Activated T-cell treated with anti-CD3 and anti-CD28 coated beads, Interleukin-2, amount 50 U/mL, for 24 hours (primary cell): ENCODE measurements at places on chromosomes 2 and 18.

DNA sequence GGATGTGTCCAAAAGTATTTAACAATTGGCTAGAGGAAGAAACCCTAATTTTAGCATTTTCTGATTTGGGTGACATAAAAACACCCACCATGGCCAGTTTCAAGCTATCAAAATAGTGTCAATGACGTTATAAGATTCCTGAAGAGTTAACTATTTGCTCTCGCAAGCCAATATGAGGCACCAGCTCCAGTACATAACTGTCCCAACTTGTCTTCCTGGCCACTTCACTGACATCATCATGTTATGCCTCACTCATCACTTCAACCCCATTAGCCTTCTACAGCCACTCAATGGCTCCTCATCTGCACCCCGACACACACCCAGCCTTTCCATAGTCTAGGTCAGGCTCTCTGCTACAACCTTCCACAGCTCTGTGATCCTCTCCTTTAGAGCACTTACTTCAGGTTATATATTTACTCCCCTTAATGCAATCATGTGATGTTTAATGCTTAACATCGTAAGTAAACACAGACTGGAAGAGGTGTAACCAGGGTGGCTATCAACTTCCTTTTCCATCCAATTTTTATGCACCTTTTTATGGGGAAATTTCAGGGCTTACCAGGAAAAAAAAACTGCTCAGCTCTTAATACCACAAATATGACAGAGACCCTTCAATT is 158.7 kb downstream of the VWC2L start:
- DNase-seq, result no peak

DNA sequence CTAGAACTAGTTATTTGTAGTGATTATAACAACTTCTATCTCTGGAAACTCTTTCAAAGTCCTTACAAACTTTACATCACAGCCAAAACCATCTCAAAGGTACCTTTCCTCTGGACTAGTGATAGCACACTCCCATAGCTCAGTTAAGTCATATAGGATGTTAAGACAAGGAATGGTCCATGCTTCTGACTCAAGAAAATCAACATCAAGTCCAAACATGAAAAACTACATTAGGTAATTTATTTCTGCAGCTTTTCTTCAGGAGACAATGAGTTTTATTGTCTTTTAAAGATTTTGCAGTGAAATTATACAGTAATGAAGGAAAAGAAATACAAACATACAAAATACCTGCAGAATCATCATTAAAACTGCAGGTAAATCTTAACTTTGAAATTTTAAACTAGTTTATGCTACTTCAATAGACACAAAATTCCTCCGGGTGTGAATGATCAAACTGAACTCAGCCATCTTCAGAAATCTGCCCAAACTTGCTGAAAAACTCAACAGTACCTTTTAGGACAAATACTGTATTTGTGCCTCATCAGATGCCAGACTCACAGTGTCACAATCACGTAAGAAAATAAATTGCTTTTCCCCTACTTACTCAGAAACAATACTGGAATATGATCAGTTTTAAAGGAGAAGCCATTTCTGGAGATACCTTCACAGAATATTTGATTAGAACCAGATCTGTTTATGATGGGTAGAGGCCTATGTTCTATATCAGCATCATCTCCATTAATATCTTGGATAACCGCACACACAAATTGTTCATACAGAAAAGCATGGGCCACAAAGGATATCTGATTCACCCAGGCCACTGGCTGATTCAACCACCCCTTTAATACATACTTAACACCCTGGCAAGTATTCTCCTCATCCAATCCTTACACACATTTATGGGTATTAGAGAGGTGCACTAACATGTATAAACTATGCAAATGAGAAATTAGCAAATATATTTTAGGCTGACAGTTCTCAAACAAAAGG is 2.6 kb downstream of the TMEM131 start:
- DNase-seq, result no peak

DNA sequence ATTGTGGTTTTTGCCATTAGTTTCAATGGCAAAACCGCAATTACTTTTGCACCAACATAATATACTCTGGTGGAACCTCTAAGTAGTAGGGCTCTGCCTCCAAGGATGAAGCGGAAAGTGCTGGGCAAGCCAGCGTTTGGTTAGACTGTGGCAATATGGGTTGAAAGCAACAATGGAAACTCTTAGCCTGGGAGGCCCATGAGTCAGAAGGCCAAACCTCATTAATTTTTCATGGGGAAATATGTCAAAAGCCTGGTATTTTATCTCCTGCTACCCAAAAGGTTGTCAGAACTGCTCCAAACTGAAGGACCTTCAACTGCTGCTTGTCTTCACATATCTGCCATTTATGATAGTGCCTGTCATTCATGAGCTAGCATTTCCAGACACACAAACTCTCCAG is 179.1 kb upstream of the CYP26B1 start:
- DNase-seq, result no peak

GRCh38 chr2:167140767-167141166 is 252.5 kb downstream of the XIRP2 start:
- no peak for DNase-seq

DNA sequence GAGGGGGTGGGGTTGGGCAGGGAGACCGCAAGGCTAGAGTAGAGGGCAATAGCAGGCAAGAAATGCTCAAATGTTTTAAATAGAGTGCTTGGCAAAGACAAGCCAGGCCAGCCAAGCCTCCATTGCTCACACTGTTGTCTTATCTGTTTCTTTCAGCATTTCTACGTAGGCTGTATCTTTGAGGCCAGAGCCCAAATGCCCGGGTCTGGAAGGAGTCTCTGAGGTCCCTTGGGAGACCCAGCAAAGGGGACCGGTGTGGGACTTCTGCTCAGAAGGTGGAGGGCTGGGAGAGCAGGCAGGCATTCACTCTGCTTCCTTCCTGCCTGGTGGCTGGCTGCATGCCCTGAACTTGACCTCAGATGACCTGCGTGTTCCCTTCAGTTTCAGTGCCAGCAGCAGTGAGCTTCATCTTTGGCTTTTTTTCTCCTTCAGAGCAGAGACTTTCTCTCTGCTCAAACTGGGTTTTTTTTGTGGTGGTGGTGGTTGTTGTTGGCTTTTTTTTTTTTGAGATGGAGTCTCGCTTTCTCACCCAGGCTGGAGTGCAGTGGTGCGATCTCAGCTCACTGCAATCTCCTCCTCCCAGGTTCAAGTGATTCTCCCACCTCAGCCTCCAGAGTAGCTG is 13.7 kb upstream of the TET3 start:
- DNase-seq, result peak; percentile 53

DNA sequence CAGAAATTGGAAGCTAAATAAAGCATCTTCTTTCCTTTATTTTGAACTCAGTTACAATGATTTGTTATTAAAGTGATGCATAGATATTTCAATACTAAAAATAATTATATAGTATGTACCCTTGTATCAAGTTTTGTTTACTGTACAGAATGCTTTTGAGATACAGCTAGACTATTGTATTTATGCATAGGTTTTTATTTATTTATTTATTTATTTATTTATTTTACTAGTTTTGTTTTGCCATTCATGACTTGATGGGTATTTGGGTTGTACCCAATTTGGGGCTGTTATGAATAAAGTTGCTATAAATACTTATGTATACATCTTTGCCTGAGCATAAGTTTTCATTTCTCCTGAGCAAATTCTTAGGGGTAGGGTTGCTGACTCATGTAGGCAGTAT is 118.7 kb upstream of the NXPH2 start:
- no peak for DNase-seq

DNA sequence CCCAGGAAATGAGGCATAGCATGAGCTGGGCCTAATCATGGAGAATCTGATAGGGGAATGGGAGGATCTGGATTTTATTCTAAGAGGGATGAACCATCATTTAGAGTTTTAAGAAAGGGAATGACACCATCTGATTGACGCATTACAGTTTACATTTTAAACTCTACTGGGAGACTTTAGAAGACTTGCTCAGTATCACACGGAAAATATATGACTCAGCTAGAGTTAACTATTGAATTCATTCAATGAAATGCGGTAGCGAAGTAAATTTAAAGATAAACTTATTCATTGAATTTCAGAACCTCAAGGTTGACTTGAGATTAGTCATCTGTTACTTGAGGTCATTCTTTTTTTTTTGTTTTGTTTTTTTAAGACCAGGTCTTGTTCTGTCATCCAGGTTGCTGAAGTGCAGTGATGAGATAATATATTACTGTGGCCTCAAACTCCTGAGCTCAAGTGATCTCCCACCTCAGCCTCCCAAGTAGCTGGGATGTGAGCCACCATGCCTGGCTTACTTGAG is 25.0 kb downstream of the MC4R start:
- DNase-seq, result no peak

- DNase-seq, result peak; percentile 23
Observed at GRCh38 chr2:28429636-28430376, 37.1 kb downstream of the FOSL2 start.

DNA sequence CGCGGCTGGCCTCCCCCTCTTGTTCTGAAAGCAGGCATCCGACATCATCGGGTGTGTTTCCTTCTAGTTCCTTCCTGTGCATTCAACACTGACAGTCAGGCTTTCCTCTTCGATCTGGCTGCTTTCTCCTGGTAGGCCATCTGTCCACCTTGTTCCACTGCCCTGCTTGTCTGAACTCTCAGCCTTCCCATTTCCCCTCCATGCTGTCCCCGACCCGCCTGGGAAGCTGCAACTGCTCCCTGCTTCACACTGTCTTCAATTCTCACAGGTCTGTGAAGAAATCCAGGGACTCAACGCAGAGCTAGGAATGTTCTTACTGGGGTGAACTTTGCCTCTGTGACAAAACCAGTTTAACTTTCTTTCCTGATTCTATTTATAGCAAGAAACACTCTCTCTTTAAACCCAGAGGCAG is 43.0 kb downstream of the KIF3C start:
- no peak for DNase-seq

- peak; percentile 39 for DNase-seq
Observed at GRCh38 chr18:75161256-75162028, 47.5 kb downstream of the PTGR3 start.

- DNase-seq, result no peak
Observed at GRCh38 chr18:59469463-59470180, 110.6 kb upstream of the LMAN1 start.

DNA sequence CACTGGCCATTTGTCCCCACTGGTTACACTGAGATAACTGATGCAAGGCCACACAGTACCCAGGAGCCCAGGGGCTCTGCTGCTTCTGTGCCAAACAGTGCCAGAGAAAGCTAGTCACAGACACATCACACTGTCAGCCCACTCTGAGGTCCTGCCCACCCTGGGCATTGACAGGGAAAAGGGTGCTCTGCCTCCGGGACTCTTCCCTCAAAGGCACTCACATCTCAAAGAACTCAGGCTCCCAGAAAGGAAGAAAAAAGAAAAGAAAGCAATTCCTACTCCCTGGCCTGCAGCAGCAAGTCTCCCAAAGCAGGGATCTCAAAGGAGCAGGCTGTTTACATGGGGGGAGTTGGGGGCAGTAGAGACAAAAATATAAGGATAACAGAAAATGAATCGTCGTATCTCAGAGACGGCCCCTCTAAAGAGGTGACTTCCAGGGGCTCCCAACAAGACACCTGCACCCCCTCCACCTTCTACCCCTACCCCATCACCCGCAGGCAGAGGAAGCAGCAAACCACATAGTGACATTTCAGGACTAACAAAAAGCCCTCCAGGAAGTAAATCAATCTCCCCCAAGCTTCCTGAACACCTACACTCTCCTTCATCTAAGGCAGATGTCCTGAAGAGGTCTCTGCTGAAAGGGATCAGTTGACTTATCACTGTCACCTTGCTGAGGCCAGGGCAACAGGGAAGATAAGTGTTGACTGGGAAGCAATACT is 247.6 kb downstream of the TNS1 start:
- no peak for DNase-seq

DNA sequence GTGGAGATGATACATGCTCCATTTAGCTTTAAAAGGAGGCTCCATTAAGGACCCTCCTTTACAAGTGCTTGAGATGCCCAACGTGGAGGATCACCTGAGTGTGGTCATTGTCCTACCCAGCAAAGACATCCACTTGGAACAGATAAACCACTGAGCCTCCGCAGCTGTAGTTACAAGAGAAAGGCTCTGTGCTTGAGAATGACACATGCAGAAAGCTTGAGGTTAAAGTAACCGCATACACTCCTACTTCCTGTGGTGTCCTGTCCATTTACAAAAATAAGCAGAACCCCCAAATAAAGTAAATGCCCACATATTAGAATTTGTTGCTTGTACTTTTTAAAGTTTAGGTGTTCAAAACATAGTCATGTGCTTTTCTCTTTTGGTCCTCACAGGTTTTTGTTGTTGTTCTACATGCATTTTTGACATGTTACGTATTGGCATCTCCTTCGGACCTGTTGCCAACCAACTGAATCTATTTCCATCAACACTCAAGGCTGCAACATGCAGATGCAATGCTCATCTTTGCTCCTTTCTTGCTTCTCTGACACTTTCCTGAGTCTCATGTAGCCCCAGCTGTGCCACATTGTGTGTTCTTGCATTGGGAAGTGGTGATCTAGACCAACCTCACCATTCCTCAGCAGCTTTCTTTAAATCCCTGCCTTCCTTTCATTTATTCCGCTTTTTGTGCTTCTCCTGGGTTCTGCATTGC is 56.0 kb downstream of the SERPINB7 start:
- DNase-seq, result no peak

GRCh38 chr2:202693503-202693902 is 58.7 kb downstream of the FAM117B start:
- no peak for DNase-seq
